Activated CD4-positive, alpha-beta memory T cell treated with anti-CD3 and anti-CD28 coated beads, Interleukin-2, amount 10 ng/mL, durations not matched to agents 7 days and 5 days (primary cell): ENCODE measurements at places on chromosomes 1 and 21. TPM values are rescaled to one million over a fixed set of nuclear protein-coding genes. Genes with fewer than 3 reads are reported as not detected.

- DNase-seq: no peak
Observed at GRCh38 chr1:68221980-68222373, 10.3 kb downstream of the WLS start.

The FMOD gene
- total RNA-seq: 0.23 TPM

DNA sequence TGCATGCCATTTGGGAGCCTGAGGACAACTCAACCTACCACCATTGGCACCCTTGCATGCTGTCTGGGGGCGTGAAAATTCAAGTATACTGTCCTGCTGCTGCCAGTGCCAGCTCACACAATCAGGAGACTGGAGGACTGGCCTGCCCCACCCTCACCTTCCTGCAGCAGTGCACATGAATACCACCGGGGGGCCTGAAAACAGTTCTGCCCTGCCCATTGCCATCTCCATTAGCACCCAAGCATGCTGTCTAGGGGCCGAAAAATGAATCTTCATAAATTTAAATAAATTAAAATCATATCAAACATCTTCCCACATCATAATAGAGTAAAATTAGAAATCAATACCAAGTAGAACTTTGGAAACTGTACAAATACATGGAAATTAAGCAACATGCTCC, 322.1 kb upstream of the TMPRSS15 start:
- no peak for DNase-seq

The PRAMEF1 gene
- total RNA-seq: not detected

The NBPF10 gene
- total RNA-seq: 2.1 TPM
